M059J (cell line): ENCODE measurements at places on chromosomes 4 and X.

- peak; percentile 20 for DNase-seq
Observed at GRCh38 chr4:7281691-7282665, 89.6 kb downstream of the SORCS2 start.

- DNase-seq, result no peak
Observed at GRCh38 chrX:73827406-73827805, 264.4 kb downstream of the CHIC1 start.

- no peak for DNase-seq
Observed at GRCh38 chr4:145644699-145645098, 25.5 kb downstream of the MMAA start.

- DNase-seq, result no peak
Observed at GRCh38 chrX:131359611-131360010, 70.5 kb upstream of the IGSF1 start.

DNA sequence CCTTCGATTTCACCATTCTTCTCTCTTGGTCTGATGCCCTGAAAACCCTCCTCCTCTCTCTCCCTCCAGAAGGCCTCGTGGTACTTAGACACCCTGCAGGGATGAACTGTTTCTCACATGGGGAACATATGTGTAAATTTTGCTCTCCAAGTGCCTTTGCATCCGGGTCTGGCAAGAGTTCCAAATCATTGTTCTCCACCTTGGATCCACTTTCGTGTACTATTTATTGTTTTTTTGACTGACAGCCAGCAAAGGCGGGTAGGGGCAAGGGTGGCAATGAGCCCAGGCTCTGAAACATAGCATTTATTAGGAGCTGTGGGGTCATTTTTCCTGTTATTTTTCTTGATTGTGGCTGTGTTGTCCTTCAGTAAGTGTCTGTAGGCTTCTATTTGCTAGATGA lies 81.7 kb downstream of the RTL5 start:
- no peak for DNase-seq

GRCh38 chr4:122716825-122717448 lies 15.6 kb upstream of the BBS12 start:
- peak; percentile 68 for DNase-seq

DNA sequence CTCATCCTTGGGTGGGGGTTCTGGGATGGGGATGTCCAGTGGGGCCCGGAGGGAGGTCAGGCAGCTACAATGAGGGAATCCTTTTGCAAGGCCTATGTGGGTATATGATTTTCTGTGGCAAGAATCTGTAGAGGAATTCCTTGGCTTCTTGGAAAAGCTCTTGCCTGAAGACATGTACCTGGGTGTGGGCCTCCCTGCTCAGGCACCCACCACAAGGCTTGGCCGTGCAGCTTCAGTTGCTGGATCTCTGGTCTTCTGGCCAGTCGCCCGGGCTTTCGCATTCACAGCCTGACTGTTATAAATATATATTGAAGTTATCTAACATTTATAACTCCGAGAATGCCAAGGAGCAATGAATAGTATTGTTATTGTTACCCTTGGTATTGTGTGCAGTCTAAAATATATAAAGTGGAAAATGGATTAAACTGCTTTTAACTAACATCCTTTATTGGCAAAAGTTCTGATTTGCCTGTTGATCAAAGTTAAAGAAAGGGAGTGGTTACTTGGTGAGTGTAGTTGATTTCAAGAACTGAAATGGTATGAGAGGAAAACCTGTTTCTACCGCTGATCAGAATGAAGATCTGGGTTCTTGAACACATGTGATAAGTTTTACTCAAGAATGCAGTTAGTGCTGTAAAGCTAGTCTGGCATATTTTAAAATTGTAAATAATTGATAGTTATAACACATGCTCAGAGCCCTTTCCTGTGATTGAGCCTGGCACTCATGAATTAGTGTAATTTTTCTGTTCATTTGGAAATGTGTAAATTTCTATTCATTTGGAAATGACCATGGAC lies 36.0 kb downstream of the PTTG2 start:
- DNase-seq, result no peak

DNA sequence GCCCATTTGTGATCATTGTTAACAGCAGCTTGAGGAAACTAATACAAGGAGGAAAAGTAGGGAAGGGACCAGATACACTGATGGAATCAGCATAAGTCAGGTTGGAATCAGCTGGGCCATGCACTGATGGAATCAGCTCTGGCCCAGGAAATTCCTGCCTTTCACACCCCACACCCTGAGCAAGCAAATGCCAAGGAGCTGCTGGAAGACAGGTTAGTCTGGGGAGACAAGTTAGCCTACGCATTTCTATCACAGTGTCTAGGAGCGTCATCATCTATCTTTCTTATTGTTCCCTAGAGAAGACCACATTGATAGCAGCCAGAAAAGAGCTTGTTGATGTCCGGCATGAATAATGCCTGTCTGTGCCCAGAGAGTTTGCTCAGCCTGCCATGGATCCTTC lies 16.2 kb upstream of the CEP135 start:
- DNase-seq, result no peak

DNA sequence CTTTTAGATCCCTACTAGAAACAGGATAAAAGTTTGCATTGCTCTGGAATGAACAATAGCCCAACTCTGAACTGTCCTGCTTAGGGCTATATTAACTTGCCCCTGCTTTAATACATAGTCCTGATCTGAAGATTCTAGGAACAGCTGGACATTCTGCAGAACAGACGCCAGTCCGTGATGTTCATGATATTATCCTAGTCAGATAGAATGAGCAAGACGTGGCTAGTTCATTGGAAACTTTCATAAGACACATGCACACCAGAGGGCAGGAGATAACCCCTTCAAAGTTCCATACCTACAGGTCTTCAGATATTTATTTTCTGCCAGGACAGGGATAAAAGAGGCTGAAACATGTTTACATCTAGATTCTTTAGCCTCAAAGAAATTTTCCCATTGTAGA lies 75.5 kb upstream of the CLNK start:
- no peak for DNase-seq

DNA sequence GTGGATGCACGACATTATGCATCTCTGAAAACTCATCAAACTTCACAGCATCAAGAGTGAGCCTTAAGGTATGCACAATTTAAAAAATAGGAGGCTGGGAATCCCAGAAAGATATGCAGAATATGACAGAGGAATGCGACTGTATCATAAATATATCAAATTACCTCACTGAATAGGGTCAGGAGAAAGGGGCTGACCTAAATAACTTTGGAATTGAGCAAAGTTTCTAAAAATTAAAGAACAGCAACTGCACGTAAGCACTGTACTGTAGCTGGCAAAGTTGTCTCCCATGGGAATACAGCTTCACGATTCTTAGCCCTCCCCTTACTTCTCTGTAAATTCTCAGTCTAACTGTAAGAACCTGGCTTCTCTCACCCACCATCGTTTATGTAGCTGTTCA lies 397.4 kb upstream of the ZFP42 start:
- DNase-seq, result no peak

- DNase-seq, result no peak
Observed at GRCh38 chr4:128802680-128803628, 6.5 kb upstream of the JADE1 start.

GRCh38 chrX:110204986-110205385 lies 112.9 kb downstream of the AMMECR1 start:
- peak; percentile 85 for DNase-seq

DNA sequence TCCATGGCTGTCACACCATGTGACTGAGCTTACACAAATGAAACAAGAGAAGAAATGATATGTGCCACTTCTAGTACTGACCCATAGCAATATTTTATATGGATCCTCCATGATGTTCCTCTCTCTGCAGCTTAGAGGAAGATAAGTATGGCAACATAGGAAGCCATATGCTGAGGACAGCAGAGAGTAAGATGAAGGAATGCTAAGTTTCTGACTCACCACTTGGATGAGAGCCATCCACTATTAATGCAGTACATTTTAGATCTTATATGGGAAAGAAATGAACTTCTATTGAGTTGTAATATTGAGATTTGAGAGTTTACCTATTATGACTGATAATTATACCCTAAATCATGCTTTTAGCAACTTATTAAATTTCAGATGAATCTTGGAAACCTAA lies 386.9 kb upstream of the MAOA start:
- DNase-seq, result peak; percentile 2

GRCh38 chr4:157143369-157143768 lies 67.4 kb downstream of the GLRB start:
- no peak for DNase-seq

GRCh38 chrX:41923978-41924683 lies 777 bp upstream of the CASK start:
- DNase-seq, result peak; percentile 67

DNA sequence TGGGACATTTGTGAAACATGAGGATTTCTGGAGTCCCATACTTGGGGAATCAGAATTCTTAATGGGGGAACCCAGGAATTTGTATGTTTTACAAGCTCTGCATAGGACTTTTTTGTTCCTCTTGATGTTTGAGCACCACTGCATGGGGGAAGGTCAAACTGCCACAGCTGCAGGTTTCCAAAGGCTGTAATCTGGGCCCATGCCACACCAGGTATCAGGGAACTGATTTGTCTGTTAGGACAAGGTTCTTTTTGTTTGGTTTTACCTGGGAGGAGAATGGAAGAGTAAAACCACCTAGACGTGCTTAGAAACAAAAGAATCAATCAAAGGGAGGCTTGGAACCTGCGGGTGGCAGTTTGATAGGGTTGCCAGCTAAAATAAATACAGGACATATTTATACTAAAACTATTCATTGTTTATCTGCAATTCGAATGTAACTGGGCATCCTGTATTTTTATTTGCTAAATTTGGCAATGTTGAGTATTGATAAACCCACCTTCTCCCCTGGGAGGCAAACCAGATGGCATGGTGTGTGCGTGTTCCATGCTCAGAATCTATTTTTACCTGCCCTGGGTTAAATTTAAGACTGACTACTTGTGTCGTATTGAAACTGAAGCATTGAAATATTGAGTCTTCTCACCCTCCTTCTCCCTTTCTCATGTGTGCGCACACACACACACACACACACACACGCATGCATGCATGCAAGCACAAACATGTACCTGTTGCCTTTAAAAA lies 63.7 kb downstream of the TMEM164 start:
- no peak for DNase-seq

DNA sequence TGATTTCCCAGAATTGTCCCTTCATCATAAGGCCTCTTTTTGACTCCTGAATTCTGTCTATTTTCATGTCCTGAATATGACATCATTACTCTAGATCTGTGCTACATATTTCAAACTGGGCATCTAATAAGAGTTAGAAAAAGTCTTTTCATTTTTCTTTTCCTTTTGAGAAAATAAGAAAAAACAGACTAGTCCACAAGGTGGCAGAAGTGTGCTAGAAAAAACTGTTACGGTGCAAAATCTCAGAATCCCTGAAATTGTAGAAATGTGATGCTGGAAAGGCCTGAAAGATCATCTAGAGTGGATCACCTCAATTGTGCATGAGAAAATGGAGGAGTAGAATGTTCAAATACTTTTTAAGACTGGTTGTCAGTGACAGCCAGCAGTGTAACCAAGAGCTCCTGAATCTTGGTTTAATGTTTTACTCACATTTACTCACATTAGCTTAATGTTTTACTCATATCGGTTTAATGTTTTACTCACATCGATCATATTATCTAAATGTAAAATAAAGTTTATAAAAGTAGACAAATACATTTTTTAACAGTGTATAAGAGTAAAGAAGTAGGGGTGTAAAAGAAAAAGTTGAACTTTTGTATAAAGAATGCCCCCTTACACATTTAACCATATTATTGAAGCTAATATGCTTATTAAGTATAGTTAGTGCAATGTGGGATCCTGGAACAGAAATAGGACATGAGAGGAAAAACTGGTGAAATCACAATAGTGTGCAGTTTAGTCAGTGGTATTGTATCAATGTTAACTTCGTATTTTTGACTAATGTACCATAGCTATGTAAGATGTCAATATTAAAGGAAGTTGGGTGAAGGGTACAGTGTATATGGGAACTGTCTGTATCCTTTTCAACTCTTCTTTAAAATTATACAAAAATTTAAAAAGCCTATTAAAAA lies 15.2 kb downstream of the ASB11 start:
- DNase-seq, result peak; percentile 24

GRCh38 chr4:148203056-148203898 lies 238.9 kb downstream of the NR3C2 start:
- no peak for DNase-seq
